ENCODE measurements at places on chromosomes 16 and 17. TPM values are rescaled to one million over a fixed set of nuclear protein-coding genes. Genes with fewer than 3 reads are reported as not detected.

The CCL7 gene
- total RNA-seq = not detected

The KRT24 gene
- not detected for total RNA-seq

The EFCAB3 gene
- not detected for total RNA-seq

The GINS2 gene
- total RNA-seq = 5.8 TPM

The PRSS21 gene
- total RNA-seq = not detected

The ENPP7 gene
- total RNA-seq = not detected

The CFAP97D1 gene
- total RNA-seq = not detected

The RNF222 gene
- not detected for total RNA-seq

The APPBP2 gene
- 84.4 TPM for total RNA-seq

The TLE7 gene
- total RNA-seq = not detected

The KRT27 gene
- total RNA-seq = not detected

The SPATA22 gene
- total RNA-seq = 2.8 TPM

The TBC1D3K gene
- not detected for total RNA-seq

The SLC2A4 gene
- total RNA-seq = 0.23 TPM

The PNMT gene
- total RNA-seq = 3.2 TPM

The PIK3R5 gene
- 1.4 TPM for total RNA-seq

The HEATR9 gene
- not detected for total RNA-seq

The DYNLRB2 gene
- total RNA-seq = 9.5 TPM

The CASKIN1 gene
- total RNA-seq = 41.3 TPM

The ACSM5 gene
- 1.8 TPM for total RNA-seq

The C17orf67 gene
- 3.2 TPM for total RNA-seq

The CSH1 gene
- total RNA-seq = not detected

The SCO1 gene
- total RNA-seq = 13.1 TPM

The SLFN12L gene
- 0.46 TPM for total RNA-seq

The LRRC36 gene
- 9.5 TPM for total RNA-seq

The C1QTNF8 gene
- total RNA-seq = not detected

The LRRC75A gene
- total RNA-seq = 9.0 TPM

The KRTAP2-2 gene
- total RNA-seq = not detected

The CA5A gene
- total RNA-seq = not detected

The SEZ6 gene
- total RNA-seq = 31.1 TPM

The KCNH6 gene
- total RNA-seq = 0.69 TPM

The TMC8 gene
- total RNA-seq = 0.92 TPM

The TBC1D28 gene
- total RNA-seq = not detected

The OR1A1 gene
- total RNA-seq = not detected

The SLC52A1 gene
- not detected for total RNA-seq

The SDR42E2 gene
- 0.23 TPM for total RNA-seq

The JMJD8 gene
- total RNA-seq = 23.5 TPM

The ACSM2B gene
- 1.2 TPM for total RNA-seq

The UMOD gene
- 0.23 TPM for total RNA-seq

The EEF2K gene
- 17.5 TPM for total RNA-seq

The CLEC18B gene
- total RNA-seq = 2.3 TPM

The KRTAP4-3 gene
- total RNA-seq = not detected

The MPV17L gene
- 17.1 TPM for total RNA-seq

Data from diencephalon (tissue), 1 donor.